Activated CD4-positive, alpha-beta T cell treated with anti-CD3 and anti-CD28 coated beads for 1 hour (primary cell): ENCODE measurements at places on chromosomes 5 and 9.

DNA sequence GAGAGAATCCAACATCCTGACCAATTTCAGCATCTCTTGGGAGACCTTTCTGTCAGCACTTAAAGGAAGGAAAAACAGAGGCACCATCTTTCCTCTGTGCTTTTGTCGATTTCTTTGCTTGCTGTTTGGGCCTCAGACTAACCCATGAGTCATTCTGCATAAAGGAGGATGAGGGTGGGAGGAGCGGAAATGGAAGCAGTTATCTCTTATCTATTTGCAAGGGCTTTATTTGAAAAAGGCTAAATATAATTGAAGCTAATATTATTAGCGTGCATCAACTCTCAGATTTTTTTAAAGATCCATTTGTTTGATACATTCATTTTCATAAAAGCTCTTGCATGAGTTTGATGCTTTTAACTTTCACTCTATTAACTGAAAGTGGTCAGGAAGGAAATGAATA is 72.9 kb downstream of the ZNF622 start:
- no peak for DNase-seq

GRCh38 chr9:90137801-90138200 is 504.8 kb downstream of the DIRAS2 start:
- no peak for DNase-seq

GRCh38 chr9:34773306-34773910 is 63.5 kb upstream of the CCL21 start:
- no peak for DNase-seq

DNA sequence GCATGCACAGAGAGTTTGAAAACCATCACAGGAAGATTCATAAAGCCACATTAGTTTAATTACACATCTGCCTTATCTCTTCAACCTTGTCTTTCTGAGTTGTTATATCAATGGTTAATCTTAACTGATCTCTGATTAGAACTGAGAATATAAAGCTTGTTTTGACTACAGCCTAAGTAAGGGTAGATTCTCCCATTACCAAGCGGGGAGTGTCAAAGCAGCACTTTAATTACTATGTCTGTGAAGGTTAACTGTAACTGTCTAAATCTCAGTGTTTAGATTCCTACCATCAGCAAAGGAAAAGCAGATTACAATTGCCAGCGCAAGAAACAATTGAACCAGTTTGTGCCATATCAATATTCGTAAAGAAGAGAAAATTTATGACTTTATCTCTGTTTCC is 348.7 kb downstream of the CDH12 start:
- DNase-seq: no peak

- DNase-seq: no peak
Measured at GRCh38 chr5:138752341-138752950, 779 bp upstream of the CTNNA1 start.

DNA sequence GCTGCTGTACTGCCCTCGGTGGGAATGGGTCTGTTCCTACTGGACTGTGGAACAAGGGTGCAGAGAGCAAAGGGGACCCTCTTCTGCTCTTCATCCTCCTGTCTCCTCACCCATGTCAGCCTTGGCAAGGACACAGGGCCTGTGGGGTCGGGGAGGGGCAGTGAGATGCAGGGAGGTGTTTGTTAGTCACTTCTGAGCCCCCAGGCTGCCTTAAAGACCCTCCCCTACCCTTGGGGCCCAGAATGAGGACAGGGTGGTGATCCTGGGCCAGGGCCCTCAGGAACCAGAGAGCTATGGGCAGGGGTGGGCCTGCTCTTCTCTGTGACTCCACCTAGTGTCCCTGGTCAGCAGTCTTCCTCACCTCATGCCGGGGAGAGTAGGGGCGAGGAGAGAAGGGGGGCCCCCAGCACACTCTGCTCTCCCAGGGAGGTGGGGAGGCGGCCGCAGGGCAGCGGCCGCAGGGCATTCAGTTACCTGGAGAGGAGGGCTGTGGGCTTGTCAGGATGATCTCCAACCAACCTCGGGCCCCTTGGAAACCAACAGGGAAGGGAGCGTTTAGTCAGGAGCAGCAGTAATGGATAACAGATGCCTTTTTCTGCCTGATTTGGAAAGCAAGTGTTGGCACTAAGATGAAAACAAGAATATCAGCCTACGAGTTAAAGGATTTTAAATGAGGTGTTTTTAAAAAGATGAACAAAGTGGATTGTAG is 62.0 kb upstream of the GARNL3 start:
- DNase-seq: no peak

DNA sequence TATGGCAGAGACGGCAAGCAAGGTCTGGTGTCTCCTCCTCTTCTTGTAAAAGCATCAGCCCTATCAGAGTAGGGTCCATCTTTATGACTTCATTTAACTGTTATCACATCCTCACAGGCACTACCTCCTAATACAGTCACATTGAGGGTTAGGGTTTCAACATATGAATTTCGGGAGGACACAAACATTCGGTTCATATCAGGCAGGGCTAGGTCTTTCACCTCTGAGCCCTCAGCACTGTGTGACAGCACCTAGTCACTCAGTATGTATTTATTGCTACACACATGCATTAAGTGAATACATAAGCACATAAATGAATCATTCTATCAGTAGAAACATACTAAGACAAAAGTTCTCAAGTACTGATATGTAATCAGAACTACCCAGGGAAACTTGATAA is 9.4 kb upstream of the BTF3 start:
- no peak for DNase-seq
